ENCODE measurements at places on chromosomes 4 and X.

DNA sequence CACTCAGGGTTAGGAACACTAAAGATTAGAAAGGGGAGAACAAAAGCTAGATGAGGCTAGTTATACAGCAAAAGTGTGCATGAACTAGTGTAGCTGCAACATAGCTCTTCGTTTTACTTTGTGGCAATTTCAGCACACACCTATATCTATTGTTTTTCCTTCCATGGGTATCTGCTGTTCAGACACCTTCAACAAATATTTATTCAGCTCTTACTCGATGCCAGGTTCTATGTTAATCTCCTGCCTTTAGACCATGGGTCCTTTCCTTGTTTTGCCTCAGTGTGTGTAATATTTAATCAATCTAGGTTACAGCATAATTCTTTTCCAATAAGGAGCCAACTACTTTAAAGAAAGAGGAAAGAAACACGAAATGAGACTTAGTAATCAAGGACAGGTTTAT lies 10.4 kb upstream of the FAM9A start:
- DNase-seq: no peak

DNA sequence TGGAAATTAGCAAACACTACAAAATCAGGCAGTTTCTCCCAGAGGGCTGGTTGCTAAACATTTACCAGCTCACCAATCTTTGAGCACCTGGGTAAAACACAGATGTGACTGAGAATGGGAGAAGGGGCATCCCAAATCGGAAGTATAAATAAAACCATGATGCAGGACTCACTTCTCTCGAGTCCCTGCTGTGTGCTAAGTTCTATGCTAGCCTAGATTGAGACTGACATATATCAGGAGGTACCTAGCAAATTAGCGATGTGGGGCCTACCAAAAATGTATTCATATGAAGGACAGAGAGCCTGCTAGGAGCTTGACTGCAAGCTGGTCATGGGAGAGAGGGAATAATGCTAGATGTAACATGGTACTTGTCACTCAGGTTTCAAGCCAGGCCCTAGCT lies 171.9 kb upstream of the PGRMC2 start:
- DNase-seq: no peak

DNA sequence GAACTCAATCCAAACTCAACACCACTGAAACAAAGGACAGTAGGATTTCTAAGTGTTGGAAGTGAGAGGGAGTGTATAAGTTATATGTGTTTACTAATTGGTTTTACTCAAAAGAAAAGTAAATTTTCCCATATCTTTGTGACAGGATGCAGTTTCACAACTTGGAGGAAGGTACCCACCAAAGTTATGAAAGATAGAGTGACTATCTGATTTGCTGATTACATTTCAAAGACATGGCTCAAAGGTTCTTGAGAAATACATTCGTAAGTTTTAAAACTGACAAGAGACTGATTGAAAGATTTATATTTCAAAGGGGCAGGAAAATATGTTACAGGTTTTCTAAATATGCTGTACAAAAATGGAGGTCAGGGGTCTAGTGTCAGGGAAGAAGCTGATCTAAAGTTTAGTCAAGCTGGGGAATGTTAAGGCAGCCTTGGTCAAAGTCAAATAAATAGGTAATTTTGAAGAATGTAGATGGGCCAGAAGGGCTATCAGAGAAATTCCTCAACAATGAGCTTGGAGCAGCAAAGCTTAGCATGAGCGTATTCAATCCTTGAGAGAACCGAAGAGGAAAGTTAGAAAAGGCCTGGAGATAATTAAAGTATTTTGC lies 9.7 kb upstream of the COMMD8 start:
- DNase-seq: no peak

DNA sequence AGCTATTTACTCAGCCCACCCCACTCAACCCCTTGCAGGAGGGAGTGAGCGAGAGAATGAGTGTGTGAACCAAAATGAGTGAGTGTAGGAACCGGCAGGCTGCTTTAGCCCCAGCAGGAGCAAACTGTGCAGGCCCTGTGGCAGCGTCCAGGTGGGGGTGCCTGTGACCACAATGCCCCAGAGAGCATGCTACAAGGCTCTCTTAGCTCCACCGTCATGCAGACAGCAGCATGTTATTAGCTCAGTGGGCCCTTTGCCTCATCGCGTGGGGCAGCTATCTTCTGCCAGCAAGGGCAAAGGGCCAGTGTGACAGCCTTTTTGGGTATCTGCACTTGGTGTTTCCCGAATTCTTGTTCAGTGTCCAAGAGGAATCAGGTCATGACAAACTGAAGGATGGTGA lies 271.3 kb downstream of the GPM6A start:
- no peak for DNase-seq

Data from T-helper 9 cell (primary cell).